Tibial nerve (tissue), 4 donors: ENCODE measurements at places on chromosomes 16 and 17. TPM values are rescaled to one million over a fixed set of nuclear protein-coding genes. Genes with fewer than 3 reads are reported as not detected.
A peak's percentile ranks its signal among the peaks of the same experiment; 100 is the strongest.

PARN gene
- 40.2 TPM for total RNA-seq

CASKIN1 gene
- total RNA-seq, result 0.20 TPM

CTF1 gene
- total RNA-seq, result 5.9 TPM

DNA sequence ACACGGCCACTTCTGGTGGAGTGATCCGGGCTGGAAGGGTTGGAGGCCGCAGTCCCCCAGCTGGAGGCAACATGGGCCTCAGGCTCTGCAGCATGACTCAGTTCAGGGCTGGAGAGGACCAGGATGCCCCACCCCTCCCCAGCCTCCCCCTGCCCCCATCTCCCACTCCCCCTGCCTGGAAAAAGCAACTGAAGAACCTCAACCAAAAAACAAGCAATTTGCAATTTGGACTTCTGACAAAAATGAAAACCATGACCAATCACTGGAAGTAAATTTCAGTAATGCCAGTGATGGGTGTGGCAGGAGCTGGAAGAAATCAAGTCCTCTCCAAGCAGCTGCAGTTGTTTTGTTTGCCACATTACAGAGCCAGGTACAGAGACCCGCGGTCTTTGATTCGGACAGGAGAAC, 6.6 kb upstream of the MIF4GD start:
- no peak for DNase-seq
- H3K4me1 ChIP-seq, result peaks cover 3% of the 10 kb centered on the region
- peaks cover 58% of the 10 kb centered on the region for H3K36me3 ChIP-seq
- H3K27ac ChIP-seq, result no peak overlapping the region
- H3K4me3 ChIP-seq, result no peak overlapping the region
- no peaks in the 10 kb centered on the region for H3K27me3 ChIP-seq

DNA sequence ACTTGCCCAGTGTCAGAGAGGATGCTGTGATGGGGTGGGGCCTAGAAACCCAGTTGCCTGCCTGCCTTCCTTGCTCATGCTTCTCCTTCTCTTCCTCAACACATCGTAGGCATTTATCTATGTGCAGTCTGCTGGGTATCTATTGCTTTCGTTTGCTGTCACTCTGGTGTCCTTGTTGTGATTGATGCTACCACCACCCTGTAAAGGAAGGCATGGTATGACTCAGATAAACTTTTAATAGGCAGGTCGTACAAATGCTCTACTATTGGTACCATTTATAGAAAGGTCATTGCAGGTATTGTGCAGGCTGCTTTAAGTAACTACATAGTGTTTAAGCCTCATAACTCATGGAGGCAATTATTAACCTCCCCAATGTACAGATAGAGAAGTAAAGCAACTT, 368.9 kb downstream of the UTP18 start:
- no peak overlapping the region for H3K4me3 ChIP-seq
- no peak overlapping the region for H3K27ac ChIP-seq
- no peaks in the 10 kb centered on the region for H3K4me1 ChIP-seq
- H3K27me3 ChIP-seq, result no peaks in the 10 kb centered on the region

GRCh38 chr16:72902206-72902605, 145.7 kb downstream of the ZFHX3 start:
- no peak for DNase-seq
- no peak overlapping the region for H3K4me3 ChIP-seq
- no peak overlapping the region for H3K27ac ChIP-seq
- H3K27me3 ChIP-seq, result no peaks in the 10 kb centered on the region
- H3K36me3 ChIP-seq, result no peaks in the 10 kb centered on the region

DNA sequence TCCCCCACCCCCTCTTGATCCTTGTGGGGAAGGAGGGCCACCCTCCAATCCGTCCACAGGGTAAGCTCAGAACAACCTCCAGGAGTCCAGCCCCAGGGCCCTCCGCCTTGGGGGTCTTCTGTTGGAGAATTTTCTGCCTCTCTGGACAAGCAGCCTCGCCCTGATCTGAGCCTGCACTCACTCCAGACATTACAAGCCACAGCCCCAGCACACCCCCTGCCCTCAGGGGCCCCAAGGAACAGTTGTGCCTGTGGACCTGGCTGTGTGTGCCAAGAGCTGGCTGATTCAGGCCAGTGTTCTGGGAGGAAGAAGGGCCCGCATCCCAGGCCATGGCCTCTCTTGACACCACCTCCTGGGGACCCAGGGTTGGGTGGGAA, 477 bp upstream of the ARHGAP27 start:
- H3K27ac ChIP-seq, result peak overlapping the region; percentile 69
- H3K27me3 ChIP-seq, result peaks cover 53% of the 10 kb centered on the region

DNA sequence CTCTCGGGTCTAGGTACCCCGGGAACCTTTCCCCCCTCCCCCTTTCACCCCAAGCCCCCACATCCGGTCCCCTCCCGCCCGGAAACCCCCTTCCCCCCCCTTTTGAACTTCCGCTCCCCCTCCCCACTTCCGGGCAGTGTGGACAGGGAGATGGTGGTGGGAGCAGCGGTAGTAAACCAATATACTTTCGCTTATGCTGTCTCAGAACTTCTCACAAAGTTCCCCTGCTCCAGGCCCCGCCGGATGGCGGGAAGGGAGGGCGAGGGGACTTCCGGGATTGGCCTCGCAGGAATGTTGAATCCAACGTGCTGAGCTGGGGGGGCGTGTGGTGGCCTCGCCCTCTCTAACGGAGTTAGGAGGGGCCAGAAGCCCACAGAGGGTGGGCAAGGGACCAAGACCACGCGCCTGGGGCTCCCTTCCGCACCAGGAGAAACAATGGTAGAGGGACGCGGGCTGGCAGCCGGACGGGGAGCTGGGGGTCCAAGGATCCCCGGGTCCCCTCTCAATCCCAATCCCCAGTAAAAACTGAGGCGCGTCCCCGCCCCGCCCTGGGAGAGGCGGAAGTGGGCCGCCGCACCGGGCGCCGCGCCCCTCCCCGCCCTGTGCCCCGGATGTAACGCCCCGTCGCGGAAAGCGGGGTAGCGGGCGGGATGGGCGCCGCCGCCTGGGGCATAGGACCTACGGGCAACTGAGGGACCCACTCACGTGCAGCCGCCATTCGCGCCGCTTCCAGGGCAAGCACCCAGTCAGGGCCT, 742 bp downstream of the PFN1 start:
- H3K4me1 ChIP-seq, result peaks cover 38% of the 10 kb centered on the region
- no peaks in the 10 kb centered on the region for H3K27me3 ChIP-seq
- peak overlapping the region; percentile 96 for H3K27ac ChIP-seq
- H3K36me3 ChIP-seq, result no peaks in the 10 kb centered on the region
- peak overlapping the region; percentile 85 for H3K4me3 ChIP-seq

GRCh38 chr16:63530974-63531373, 1494.7 kb upstream of the CDH8 start:
- no peaks in the 10 kb centered on the region for H3K36me3 ChIP-seq
- no peaks in the 10 kb centered on the region for H3K27me3 ChIP-seq
- H3K4me1 ChIP-seq, result no peaks in the 10 kb centered on the region
- no peak for DNase-seq
- H3K4me3 ChIP-seq, result no peak overlapping the region

DNA sequence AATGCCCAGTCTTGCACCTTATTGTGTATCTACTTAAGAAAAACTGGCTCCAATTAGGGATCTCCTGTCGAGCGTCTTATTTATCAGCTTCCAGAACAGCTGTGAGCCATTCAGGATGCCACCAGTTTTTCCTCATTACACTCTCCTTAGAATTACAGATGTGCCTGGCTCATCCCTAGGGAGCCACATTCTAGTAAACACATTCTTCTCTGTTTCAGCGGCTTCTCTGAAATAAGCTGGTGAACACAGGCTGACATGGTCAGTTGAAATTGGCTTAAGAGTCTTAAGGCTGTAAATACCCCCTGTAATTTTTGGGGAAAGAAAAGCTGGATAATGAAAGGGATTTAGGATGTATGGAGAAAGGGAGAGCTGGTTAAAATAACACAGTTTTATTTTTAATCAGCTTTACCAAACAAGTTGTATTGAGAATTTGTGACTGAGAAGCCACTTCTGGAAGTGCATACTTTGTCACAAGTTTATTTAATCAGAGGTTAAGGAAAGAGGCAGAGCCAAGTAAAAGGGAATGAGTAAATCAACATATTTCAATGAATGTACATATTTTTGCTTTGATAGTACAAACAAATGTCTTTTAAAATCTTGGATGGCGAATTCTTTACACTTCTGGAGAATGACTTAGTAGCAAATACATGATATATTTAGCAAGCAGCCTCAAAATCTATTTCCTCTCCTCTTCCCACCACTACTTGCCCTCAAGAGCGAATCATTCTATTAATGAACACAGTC, 562.0 kb upstream of the GOT2 start:
- no peak overlapping the region for H3K4me3 ChIP-seq
- no peaks in the 10 kb centered on the region for H3K27me3 ChIP-seq
- H3K27ac ChIP-seq, result no peak overlapping the region

GRCh38 chr17:33328129-33328528, 35.0 kb upstream of the ASIC2 start:
- H3K36me3 ChIP-seq, result no peaks in the 10 kb centered on the region
- no peaks in the 10 kb centered on the region for H3K27me3 ChIP-seq

DNA sequence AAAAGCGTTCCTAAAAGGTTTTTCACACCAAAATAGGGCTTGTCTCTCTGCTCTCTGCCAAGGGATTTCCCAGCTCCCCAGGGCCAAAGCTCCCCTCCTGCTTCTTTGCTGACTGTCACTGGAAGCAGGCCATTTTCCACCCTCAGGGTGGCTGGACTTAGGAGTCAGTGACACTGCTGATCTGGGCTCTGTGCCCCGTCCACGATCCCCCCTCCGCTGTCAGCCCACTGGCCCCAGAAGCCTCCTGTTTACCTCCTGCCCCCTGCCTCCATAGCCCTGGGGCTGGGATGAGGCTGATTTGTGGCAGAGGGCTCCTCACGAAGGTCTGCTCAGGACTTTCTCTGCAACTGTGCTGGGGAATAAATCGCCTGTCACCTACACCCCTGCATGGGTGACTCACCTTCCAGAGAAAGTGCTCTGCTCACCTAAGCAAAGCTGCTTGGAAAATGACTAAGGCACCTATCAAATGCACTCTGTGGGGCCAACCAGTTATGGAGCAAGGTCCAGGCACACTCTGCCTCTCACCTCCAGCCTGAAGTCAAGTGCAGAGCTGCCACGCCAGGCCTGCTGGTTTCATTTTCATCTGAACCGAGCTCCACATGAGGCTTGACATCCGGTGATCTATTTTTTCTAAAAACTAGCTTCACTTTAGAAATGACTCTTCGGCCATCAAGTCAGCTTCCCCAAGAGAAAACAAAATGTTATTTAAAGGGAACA, 4.9 kb downstream of the MAP3K14 start:
- peaks cover 92% of the 10 kb centered on the region for H3K4me1 ChIP-seq
- no peak overlapping the region for H3K4me3 ChIP-seq
- H3K27ac ChIP-seq, result peak overlapping the region; percentile 96
- no peaks in the 10 kb centered on the region for H3K27me3 ChIP-seq
- DNase-seq, result peak; percentile 32
- H3K36me3 ChIP-seq, result no peaks in the 10 kb centered on the region
